EL (cell line): ENCODE measurements at places on chromosomes 3 and 15.

DNA sequence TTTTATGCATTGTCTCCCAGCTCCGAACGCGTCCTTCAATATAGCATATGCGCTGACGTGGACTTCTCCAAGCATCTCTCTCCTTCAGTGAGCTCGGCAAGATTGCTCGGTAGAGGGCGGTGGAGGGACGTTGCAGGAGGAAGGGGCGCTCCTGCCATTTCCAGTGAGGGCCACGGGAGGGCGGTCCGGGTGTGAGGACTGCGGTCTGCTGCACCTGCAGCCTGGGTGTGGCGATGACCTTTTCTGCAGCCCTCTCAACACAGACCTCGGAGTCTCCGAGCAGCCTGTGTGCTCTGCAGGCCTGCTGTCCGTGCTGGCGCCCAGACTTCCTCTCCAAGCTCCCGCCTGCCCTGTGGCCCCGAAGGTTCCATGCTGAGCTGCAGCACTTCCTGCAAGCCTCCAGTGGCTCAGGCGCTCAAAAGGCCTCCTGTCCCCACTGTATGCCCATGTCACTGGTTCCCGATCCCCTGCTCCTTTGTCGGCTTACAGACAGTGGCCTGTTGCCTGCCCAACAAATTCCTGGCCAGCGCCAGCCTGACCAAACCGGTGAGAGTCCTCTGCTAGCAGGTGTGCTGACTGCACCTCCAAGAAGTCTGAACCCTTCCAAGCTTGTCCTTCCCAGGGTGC, 8.9 kb upstream of the RTP3 start:
- DNase-seq, result peak; percentile 89

DNA sequence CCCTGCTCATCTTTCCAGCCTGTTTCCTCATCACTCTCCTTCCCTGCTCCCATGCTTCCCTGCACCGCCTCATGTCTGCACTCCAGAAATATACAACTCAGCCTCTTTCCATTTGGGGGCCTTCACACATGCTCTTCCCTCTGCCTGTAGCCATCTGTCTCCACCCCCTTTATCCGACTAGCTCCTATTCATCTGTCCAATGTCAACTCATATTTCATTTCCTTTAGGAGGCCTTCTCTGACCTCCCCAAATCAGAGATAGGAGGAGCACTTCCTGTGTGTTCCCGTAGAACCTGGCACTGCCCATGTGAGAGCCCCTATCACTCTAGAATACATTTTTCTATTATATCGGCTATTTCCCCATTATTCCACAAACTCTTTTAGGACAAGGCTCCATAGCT, 10.6 kb downstream of the ATP8B4 start:
- no peak for DNase-seq

GRCh38 chr3:51845129-51845528, 16.3 kb upstream of the IQCF2 start:
- no peak for DNase-seq

DNA sequence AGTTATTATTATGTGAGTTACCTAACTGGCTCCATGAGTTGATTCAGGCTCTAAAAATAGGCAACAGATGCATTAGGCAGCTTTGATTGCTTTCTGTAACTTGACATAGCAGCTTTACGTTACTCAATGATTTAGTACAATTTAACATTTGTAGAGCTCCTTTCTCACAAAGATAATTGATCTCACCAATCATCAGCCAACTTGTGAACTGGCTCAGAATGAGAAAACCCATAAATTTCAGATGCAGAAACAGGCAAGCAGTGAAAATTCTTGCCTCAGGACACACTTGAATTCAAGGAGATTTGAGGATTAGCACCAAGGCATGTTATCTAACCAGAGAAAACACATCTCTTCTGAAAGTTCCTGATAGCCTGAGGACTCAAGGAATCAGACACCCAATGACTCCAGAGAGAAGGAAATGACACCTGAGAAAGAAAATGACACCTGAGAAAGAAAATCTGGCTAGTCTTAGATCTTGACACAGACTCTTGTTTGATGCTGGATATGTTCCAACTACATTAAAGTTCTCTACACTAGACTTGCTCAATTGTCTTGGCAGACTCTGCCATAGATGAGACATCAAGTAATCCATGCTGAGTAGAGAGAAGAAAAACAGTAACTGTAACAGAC, 315.1 kb upstream of the CBLB start:
- peak; percentile 39 for DNase-seq

DNA sequence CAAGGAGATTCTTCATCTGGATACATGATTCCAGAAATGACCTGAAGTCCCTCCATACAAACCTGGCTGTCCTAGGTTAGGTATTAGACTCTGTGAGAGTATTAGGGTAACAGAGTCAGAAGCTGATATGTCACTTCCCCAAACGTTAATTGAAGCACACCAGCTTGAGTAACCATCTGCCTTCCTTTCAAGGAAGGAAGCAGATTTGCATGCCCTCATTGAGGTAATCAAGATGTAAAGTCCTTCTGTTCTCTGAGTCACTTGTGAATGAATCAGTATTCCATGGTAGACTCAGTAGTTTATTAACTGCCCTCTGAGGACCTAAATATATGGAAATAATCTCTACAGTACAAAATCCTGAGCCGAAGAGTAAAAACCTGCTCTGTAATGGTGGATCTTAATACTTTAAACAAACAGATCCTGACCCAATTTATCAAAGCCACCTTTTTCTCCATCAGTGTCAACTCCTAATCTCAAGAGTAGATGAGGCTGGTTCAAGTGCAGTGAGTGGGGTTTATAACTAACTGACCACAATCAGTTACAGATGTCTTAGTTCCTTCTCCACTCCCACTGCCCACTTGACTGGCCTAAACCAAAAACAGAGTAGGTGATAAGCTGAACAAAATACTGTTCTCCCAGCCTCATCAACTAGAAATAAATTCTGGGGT, 246.2 kb upstream of the CHRM5 start:
- DNase-seq, result peak; percentile 64

DNA sequence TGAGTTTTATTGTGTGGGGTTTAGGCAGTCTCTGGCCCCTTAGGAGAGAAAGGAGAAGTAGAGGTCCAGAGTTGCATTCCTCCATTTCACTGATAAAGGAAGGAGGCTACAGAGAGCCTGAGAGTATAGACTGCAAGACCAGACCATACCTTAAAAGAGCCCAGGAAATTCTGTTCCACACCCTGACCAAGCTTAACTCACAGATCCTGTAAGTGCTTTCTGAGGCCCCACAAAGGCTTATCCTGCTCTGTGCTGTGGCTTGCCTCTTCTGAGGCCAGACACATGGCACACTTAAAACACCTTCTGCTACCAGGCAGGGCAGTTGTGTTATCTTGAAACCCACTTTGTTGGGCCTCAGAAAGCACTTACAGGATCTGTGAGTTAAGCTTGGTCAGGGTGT, 39.2 kb upstream of the LEKR1 start:
- DNase-seq, result no peak

- peak; percentile 55 for DNase-seq
These were observed 193.3 kb upstream of the ZNF717 start for GRCh38 chr3:75978686-75979085.

- no peak for DNase-seq
These were observed 429.7 kb upstream of the RASGRP1 start for GRCh38 chr15:38994310-38994709.

GRCh38 chr15:78195735-78196201, 38.6 kb downstream of the ACSBG1 start:
- peak; percentile 21 for DNase-seq

GRCh38 chr3:4614070-4614469, 120.9 kb downstream of the ITPR1 start:
- no peak for DNase-seq

DNA sequence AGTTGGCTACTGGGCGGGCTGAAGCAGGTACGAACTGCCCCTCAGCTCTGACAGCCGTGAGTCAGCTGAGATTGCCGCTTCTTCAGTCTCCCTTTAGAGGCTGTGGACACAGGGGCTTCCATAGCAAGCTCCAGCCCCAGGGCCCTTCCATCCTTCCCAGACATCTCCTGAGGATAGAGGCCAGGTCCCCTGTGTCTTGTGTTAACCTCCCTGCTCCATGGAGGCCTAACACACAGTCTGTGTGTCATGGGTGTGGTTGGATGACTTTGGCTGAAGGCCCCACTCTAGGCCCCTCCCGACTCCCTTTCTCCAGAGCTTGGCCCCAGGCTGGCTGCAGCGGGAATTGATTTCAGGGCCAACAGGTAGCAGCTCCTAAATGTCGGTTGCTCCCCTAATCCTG, 116.1 kb upstream of the TLE3 start:
- no peak for DNase-seq

GRCh38 chr3:43285644-43286043, 696 bp upstream of the SNRK start:
- no peak for DNase-seq

DNA sequence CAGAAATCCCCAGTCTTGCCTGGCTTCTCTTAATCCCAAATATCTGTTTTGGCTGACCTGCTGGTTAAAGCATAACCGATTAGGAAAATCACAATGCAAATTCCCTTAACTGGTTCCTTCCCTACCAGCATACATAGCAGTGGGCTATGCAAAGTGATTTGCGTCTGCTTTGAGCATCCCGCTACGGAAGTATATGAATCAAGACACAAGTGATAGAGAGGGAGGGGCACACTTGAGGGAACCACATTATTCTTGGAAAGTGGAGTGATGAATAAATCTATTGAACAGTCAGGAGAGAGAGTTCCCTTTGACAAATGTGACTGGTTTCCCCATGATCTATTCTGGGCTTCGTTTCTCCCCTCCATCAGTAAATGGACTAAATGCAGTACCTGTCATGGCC, 119.6 kb upstream of the C15orf61 start:
- DNase-seq, result no peak

DNA sequence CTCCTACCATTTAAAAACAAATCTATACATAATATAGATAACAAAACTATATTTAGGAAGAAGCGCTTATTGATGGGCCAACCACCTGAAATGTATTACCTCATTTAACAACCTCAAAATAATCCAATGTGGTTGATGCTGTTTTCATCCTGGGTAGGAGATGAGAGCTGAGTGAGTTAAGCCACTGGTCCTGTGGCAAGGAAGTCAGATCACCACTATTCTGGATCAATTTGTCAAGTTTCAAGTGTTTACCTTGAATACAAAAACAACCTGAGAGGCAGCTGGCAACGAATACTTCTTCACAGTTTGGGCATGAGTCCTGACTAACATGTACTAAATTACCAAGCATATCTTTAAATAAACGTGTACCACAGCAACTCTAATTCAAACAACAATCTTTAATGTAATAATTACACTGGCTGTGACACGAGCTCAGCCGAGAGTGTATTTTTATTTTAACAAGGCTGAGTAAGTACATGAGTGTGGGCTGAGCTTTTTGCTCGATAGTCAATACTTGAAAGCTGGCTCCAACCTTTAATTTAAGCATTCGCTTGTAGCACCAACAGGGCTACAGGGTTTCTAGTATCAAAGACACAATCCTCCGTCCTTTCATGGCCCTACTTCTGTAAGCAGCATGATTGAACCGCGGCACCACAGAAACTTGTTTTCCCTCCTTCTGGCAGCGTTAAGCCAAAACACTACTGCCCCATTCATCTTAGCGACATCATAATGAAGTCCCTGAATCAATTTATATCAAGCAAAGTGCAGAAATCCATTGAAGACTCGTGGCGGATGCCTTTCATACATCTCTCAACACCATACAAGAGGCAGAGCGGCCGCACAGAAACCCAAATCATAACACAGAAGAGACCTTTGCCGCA, 93.8 kb upstream of the ICE2 start:
- no peak for DNase-seq

GRCh38 chr3:191415566-191415965, 45.4 kb upstream of the PYDC2 start:
- DNase-seq, result no peak

GRCh38 chr3:186361246-186361761, 730 bp downstream of the DGKG start:
- no peak for DNase-seq

- DNase-seq, result no peak
These were observed 28.9 kb upstream of the SLC35G2 start for GRCh38 chr3:136789976-136790375.
